Hematopoietic multipotent progenitor cell (in vitro differentiated cells): ENCODE measurements at places on chromosomes 4 and X.
A peak's percentile ranks its signal among the peaks of the same experiment; 100 is the strongest.

GRCh38 chrX:40010550-40011321, 87.0 kb downstream of the BCOR start:
- peak; percentile 30 for DNase-seq

DNA sequence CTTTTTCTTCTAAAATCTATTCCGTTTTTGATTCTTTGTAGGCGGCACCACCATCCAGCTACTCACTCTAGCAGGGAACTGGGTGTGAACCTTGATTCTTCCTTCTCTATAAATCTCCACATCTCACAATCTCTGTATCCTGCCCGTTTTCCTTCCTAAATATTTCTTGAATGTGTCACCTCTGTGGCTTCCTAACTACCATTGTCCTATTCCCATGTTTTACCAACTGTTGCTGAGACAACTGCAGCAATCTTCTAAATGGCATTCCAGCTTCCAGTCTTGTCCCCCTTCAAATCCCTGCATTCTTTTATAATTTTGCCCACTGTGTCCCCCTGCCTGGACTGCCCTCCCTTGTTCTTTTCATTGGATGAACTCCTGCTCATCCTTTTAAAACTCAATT, 641.3 kb downstream of the RPA4 start:
- DNase-seq = no peak

GRCh38 chrX:13305108-13305507, 14.7 kb downstream of the ATXN3L start:
- DNase-seq = no peak

- no peak for DNase-seq
Observed at GRCh38 chr4:8724436-8725070, 132.0 kb downstream of the CPZ start.

DNA sequence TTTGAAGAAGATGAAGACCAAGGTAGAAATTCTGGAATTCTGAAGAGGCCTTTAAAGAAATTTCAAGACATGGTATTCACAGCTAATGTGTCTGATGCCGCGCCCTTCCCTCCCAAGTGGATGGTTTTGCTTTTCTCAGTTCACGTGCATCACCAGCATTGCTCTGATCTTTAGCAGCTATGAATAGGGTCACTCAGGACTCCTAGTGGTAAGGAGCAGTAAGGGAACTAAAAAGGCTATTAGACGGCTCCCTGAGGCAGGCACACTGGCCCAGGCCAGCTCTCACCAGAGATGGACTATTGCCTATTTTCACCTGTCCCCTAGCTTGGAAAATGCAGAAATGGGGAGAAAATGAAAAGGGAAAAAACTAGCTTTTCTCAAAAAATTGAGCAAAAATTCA, 447.5 kb upstream of the RASGEF1B start:
- peak; percentile 62 for DNase-seq

DNA sequence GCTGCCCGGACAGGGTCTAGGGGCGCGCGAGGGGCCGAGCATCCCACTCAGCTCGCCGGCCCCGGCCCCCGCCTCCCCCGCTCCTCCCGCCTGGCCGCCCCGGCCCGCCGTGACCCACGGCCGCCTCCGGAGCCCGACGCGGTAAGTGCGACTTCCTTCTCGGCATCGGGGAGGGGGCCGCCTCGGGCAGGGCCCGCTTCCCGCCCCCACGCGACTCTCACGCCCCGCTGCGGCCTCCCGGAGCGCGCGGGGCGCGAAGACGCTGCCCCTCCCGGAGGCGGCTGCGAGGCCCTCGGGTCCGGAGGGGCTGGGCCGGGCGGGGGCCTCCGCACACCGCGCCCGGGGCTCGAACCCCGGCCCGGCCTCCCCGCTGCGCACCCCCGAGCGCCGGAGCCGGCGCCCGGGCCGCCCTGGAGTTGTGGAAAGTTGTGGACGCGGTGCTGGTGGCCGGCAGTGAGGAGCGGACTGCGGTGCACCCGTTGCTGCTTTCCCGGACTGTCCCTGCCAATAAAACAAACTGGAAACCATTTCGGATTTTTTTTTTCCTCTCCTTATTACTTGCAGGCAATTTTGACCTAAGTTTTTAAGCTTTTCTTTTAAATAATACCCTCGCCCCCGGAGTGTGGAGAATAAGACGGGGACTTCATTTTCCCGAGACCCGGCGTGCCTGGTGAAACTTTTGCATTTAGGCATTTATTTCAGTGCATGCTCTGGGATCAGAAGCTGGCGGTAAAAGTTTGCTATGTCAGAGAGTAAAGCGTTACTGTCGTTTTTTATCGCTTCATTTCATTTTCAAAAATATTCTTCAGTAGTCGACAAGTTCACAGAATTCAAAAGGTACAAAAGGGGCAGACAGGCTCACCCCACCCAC, 13.0 kb upstream of the TMEM156 start:
- DNase-seq = peak; percentile 69

- no peak for DNase-seq
Observed at GRCh38 chr4:155552180-155552579, 114.5 kb upstream of the GUCY1A1 start.

GRCh38 chr4:73599182-73599581, 21.1 kb downstream of the RASSF6 start:
- no peak for DNase-seq

DNA sequence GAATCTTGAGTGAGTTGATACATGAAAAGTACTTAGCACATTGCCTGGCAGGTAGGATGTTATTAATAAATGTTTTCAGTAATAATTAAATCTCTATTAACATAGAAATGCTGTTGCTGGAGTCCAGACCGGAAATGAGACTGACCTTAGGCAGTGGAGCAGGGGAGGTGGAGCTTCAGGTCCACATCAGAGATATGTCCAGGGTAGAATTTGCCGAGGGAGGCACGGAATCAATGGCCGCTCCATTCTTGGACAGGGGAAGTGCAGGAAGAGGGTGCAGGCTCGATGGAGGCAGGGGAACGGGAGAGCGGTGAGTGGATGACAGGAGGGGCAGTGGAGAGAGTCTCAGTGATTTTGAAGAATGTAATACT, 107.3 kb downstream of the GATB start:
- no peak for DNase-seq

DNA sequence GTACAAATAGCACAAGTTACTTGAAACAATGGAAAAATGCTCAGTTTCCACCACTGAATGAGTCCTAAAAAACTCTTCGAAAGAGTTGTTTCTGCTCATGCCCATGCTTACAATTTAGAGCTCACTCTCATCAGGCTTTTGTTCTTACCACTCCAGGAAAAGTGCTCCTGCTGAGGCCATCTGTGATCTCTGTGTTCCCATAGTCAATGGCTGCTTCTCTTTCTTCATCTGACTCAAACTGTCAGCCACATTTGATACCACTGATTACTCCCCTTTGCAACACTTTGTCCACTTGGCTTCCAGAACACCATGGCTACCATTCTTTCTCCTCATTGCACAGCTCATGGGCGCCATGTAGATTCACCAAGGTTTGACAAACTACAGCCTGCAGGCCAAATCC, 80.0 kb upstream of the SLC34A2 start:
- DNase-seq = no peak

DNA sequence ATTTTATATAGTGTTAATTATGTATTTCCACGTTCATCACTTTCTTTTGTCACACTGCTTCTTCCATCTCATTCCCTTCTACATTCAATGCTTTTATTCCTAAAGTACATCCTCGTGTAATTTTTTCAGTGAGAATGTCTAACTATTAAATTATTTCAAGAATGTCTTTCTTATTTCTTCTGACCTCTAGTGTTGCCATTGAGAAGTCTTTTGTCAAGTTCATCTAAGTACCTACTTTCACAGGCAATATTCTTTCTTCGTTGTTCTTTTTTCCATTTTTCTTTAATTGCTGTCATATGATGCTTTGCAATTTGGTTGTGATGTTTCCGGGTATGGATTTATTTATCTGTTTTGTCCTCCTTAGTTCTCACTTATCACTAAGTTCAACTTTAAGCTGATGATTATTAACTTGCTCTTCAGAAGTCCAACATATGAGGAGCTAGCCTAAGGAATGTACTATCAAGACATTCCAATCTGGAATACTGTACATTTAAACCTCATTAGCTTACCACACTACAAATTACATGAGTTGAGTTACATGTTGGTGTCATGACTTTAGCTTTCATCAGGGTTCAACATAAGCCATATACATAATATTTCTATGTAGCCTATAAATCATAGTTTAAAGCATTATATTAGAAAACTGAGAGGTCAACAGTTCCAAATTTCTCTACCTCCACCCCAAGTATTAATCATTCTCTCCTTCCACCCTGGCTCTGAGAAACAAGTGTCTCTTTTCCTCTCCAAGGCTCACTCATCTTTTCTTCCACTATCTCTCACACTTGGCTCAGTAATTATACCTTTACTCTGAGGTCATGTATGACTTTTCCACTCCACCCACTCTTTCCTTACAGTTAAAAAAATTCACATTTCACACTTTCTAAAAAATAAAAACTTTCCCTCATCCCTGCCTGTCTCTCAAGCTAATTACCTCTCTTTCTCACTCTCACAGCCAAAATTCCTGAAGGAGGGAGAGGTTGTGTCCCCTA, 81.5 kb downstream of the COX18 start:
- no peak for DNase-seq
